ENCODE measurements at places on chromosomes 16 and 17. TPM values are rescaled to one million over a fixed set of nuclear protein-coding genes. Genes with fewer than 3 reads are reported as not detected.

Gene PIRT
- total RNA-seq: 1.7 TPM

Gene CTRL
- 1.1 TPM for total RNA-seq

Gene GAS2L2
- total RNA-seq: 0.42 TPM

Gene PDP2
- total RNA-seq: 9.3 TPM

Gene PABPN1L
- not detected for total RNA-seq

Gene DNASE1L2
- 0.52 TPM for total RNA-seq

Gene HIGD1B
- total RNA-seq: 3.3 TPM

Gene SEPTIN12
- total RNA-seq: 1.7 TPM

Gene KRT33B
- not detected for total RNA-seq

Gene NUPR1
- total RNA-seq: 66.1 TPM

Gene RGS9
- total RNA-seq: 22.4 TPM

Gene TEPSIN
- total RNA-seq: 31.6 TPM

Gene KIFC3
- 54.7 TPM for total RNA-seq

Data from esophagus muscularis mucosa (tissue), 4 donors.